Astrocyte (in vitro differentiated cells and primary cell): ENCODE measurements at places on chromosomes 3 and 15. TPM values are rescaled to one million over a fixed set of nuclear protein-coding genes. Genes with fewer than 3 reads are reported as not detected.
A peak's percentile ranks its signal among the peaks of the same experiment; 100 is the strongest.

GRCh38 chr3:116188231-116188785 is 257.0 kb downstream of the LSAMP start:
- peak; percentile 37 for DNase-seq

GPR171 gene
- total RNA-seq: not detected in 2 replicates

GRCh38 chr3:117553461-117553860 is 843.9 kb downstream of the TUSC7 start:
- DNase-seq: peak; percentile 59

DNA sequence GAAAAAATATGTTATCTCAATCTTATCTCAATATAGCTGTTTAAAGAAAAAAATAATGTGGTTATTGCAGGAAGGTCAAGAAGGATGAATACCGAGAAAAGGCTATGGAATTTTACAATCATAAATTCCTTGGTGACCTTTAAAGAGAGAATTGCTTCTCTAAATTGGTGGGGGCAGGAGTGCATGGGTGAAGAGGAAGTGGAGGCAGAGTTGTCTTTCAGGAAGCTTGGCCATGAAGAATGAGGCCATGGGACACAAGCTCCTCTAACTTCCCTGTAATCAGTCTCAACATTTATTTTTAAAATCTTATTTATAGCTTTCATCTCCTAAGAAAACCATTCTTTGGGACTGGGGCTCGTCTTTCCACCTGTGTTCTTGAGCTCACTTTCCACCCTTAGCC is 22.4 kb upstream of the ALDH1A2 start:
- no peak for DNase-seq

DNA sequence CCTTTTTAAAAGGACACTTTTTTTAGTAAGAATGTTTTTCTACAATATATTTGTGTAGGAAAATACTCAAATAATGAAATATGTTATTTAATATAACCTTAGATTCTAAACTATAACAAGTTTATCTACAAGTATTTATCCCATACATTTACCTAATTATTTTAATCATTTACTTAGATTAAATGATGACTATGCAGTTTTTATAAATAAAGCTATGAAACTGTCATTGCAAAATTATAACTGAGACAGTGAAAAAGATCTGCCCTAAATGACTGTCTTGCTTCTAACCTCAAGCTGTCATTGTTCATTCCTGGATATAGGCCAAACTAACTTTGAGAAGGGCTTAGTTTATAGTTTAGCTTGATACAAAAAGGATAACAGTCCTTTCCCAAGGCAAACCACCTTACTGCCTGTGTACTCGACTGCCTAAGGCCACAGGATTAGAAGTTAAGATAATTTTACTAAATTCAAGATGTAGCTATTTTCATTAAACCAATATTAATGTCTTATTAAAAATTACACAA is 84.1 kb downstream of the GLDN start:
- no peak for DNase-seq

CCK gene
- not detected in 2 replicates for total RNA-seq

DNA sequence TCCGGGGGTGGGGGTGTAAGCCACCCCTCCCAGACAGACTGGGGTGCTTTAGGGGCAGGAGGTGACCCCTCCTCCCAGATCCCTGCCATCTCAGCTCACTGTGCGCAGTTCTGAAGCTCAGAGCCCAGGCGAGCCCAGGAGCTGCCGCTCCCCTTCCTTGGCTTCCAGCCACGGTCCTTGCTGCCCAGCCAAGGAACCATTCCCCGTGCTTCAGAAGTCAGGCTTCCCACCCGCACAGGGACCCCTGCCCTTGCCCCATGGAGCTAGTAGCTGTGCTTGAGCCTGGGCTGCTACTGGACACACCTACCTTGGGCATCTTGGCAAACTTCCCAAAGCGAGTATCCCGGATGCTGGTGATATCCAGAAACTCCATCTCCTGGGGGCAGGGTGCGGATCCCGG is 4.8 kb downstream of the PLCB2 start:
- no peak for DNase-seq

DNA sequence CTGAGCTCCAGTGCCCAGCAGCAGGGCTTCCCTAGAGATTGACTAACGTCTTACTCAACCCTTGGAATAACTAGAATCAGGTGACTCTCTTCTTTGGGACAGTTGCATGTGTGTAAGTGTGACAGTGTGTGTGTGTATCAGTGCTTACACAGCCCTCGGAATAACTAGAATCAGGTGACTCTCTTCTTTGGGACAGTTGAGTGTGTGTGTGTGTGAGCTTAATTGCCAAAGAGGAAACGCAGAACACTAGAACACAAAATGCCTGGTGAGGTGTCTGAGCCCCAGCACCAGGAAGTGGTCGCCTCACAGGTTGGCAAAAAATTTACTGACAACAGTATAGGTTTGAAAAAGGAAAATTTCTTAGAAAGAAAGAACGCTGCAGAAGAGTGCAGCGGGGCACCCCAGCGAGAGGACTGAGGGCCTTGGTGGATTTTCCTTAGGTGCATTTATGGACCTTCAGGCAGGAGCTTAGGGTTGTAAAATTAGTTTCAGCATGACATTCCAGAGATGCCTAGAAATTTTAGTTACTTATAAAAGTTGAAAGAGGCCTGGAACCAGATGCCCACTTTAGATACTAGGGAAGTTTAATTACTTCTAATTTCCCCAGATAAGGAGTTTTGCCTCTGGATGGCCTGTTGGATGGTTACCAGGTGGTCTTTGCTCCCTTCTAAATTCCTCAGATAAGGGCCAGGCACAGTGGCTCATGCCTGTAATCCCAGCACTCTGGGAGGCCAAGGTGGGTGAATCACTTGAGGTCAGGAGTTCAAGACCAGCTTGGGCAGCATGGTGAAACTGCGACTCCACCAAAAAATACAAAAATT is 3.7 kb upstream of the WDR82 start:
- DNase-seq: no peak

GRCh38 chr3:176032043-176032442 is 1165.2 kb downstream of the TBL1XR1 start:
- DNase-seq: no peak

DNA sequence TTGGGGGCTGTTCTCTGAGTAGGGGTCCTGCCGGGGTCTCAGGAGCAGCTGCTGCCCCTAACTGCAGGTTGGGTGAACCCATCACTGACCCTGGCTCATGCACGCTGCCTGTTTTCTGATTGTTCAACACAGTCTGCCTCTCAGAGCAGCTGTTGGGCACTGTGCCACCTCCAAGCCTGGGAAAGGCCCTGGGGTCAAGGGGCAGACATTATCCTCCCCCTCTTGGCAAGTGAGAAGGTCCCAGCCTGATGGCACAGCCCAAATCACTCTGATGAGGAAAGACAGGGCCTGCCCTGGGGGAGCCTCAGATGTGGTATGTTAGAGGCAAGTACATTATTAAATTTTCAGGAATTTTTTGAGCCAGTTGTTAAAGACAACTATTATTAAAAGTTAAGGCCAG is 14.1 kb upstream of the GNAT1 start:
- DNase-seq: no peak

DNA sequence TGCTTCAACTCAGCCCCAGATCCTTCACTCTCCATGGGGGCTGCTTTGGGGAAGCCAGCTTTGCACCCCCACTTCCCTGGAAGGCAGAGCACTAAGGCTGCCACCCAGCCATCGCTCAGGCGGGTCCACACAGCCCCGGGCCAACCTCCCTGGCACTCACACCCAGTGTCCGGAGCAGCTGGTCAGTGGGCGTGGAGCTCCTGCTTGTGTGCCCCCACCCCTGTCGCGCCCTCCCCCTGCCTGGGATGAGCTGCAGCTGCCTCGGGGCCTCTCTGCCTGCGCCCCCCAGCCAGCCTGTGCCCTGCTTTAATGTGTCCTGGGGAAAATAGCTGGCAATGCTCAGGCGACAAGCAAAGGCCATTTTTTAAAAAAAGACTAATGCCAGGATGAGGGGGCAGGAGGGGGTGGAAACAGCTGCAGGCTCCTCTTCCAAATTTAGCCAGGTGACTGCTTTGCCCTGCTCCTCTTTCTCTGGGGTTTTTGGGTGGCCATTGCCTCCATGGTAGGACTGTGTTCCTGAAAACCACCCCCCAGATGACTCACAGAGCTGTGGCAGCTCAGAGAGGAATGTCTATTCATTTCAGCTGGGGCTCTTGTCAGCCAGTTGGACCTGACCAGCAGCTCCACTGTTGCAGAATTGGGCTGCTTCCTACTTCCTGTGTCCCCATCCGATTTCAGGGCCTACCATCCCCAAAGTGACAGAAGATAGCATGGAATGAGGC is 65.0 kb downstream of the CEMIP start:
- peak; percentile 63 for DNase-seq

- no peak for DNase-seq
Observed at GRCh38 chr3:102133376-102133775, 284.1 kb downstream of the NFKBIZ start.

DNA sequence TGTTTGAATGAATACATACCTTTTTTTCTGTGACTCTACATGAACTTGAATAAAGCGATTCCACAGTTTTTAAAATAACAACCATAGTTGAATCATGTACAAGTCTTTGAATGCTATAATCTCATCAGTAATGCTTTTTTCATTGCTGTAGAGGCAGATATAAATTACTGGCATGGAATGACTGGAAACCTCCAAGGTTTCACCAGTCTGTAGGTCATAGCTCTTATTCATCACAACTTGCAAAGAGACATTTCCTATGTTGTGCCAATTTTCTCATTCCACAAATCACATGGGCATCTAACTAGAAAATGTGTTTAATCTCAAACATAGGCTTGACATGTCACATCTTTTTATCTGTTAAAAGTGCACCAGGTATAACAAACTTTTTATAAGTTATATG is 407.1 kb upstream of the KCNMB2 start:
- DNase-seq: peak; percentile 59

DNA sequence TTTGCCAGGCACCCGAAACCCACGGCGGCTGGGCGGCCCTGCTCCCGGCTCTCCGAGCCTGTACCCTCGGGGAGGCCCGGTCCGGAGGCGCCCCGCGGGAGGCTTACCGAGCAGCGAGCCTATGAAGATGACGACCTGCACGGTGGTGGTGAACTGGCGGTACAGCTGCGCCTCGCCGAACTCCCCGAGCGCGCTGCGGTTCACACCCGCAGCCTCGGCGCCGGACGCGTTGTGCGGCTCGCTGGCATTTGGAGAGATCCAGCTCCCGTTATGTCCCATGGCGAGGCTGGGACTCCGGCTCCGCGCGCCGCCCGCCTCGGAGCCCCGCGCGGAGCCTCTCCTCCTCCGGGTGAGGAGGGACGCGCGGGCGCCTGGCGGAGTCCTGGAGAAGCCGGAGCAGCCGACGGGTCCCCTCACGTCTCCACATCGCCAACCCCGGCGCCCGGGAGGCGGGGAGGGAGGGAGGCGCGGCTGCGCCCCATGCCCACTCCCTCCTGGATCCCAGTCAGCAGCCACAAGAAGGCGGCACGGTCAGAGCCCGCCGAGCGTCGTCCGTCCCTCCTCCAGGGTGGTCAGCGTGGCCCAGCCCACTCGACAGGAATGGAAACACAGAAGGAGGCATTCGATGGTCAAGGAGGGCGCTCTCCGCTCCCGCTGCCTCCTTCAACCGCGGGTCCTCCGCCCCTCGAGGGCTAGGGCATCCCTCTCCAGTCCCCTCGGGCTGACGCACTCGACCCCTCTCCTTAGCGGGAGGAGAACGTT is at the start of gene GPR176:
Gene GPR176, minus strand, starts transcription at position 519 of the 762 bp plus-strand sequence. Its CDS starts 240 bp downstream, at position 279.
- peak; percentile 71 for DNase-seq

DNA sequence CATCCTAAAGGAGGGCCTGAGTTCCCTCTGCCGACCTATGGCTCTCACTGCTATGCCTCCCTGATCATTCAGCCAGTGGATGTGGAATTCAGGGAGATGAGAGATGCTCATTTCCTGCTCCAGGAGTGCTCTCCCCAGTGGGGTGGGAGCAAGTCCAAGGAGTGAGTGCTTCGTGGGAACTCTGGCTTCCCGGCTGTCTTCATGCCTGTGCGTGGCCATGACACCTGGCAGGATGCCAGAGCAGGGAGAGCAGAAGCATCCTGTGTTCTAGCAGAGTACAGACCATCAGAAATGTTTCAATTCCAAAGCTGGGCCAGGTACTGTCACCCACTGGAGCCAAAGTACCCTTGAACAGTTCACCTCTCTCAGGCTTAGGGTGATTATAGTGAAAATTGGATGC is 45.1 kb downstream of the APH1B start:
- no peak for DNase-seq

TUSC7 gene
- total RNA-seq: not detected in 2 replicates

DNA sequence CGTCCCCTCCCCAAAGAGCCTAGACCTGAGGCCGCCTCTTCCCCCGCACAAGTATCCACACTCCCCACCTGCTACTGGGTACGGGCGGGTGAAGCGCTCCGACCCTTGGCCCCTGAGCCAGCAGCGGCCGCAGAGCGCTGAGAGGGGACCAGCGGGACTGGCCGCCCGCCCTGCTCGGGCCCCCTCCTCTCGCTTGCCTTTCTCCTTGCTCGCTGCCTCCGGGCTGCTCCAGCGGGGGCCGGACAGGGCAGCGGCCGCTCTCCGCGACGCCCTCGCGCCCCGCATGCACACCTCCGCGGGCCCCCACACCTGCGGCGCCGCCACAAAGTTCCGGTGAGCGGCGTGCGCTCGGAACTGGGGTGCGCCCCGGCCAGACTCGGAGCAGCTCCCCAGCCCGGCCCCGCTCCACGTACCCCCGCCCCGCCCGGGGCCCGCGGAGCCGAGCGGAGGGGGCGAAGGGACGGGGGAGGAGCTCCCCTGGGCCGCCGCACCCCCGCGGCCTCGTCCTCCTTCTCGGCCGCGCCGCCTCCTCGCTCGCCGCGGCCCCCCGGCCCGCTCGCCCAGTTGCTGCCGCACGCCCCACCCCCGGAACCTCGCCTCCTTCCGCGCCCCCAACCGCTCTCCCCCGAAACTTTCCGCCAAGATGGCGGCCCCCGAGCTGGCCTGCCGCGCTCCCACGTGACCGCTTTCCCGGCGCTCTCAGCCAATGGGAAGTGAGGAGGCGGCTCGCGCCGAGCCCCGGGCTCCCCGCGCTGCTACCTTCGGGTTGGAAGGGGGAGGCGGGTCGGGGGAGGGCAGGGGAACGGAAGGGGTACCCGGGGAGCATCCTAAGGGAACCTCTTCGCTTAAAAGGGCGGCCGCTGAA is 704 bp downstream of the DLG1 start:
- peak; percentile 74 for DNase-seq

GRCh38 chr15:57224664-57225063 is 151.6 kb upstream of the CGNL1 start:
- peak; percentile 88 for DNase-seq

GRCh38 chr15:46892621-46893160 is 824.6 kb upstream of the SEMA6D start:
- no peak for DNase-seq

SRGAP3 gene
- total RNA-seq: 3.9 and 5.4 TPM in 2 replicates

MORC1 gene
- total RNA-seq: not detected in 2 replicates
